ENCODE measurements at places on chromosomes 2 and 18.

DNA sequence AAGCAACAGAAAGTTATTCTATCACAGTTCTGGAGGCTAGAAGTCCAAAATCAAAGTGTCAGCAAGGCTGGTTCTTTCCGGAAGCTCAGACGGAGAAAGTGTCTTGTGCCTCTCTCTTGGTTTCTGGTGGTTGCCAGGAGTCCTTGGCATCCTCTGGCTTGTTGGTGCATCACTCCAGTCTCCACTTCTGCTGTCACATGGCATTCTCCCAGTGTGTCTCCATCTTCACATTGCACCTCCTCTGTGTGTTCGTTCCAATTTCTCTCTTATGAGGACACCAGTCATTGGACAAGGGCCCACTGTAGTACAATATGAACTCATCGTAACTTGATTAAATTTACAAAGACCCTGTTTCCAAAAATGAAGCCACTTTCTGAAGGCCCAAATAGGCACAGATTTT, 175.4 kb upstream of the ATP5MC3 start:
- no peak for DNase-seq

DNA sequence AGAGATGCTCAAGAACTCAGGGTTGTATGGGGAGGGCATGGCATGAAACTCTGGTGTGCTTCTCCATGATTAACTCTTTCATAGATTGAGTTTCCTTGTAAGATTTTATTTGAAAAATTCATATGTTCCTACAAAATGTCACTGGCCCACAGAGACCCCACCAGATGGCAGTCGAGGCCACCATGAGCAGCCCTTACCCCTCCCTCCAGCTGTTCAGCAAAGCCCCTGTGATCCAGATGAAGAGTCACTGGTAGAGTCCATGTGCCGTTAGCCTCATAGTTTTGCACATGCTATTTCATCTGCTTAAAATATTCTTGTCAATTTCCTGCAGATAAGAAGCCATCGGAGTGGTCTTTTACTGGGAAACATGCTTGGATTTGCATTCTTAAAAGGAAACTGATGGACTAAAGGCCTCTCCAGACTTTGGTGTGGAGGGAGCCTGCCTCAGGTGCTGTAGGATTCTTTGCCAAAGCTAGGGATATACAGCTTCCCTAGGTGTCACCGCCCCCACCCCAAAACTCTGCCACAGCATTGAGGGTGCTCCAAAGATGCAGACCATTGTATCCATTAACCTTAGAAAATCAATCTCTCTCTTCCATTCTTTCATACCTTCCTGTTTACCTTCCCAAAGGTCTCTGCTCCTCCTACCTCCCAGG, 18.8 kb downstream of the ZNF385B start:
- peak; percentile 71 for DNase-seq

- no peak for DNase-seq
Observed at GRCh38 chr2:197427986-197428385, 6.8 kb downstream of the SF3B1 start.

- no peak for DNase-seq
Observed at GRCh38 chr2:32947076-32947483, 327 bp downstream of the LTBP1 start.

DNA sequence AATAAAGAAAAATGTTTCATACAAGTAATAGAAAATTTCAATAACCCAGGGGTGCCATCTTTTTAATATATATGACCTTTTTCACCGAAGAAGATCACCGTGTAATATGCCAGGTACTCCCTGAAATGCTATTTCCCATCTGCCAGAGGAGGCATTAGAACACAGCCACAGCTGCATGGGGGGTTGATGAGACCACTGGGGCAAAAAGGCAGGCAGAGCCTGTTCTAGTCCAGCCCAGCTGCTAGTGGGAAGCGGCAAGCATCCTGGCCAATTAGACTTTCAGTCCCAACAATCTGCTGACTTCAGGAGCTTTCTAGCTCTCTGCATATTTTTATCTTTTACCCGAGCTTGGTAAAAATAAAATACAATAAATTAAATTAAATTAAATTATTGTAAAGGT, 362.6 kb downstream of the RIT2 start:
- no peak for DNase-seq
